ENCODE measurements at places on chromosomes 1 and 21.
A peak's percentile ranks its signal among the peaks of the same experiment; 100 is the strongest.

- DNase-seq = no peak
These were observed 45.9 kb downstream of the MORN1 start for GRCh38 chr1:2345297-2346075.

GRCh38 chr21:16587141-16587581 is 857.4 kb downstream of the USP25 start:
- peak; percentile 94 for DNase-seq

GRCh38 chr1:64856553-64856952 is 109.8 kb downstream of the JAK1 start:
- no peak for DNase-seq

DNA sequence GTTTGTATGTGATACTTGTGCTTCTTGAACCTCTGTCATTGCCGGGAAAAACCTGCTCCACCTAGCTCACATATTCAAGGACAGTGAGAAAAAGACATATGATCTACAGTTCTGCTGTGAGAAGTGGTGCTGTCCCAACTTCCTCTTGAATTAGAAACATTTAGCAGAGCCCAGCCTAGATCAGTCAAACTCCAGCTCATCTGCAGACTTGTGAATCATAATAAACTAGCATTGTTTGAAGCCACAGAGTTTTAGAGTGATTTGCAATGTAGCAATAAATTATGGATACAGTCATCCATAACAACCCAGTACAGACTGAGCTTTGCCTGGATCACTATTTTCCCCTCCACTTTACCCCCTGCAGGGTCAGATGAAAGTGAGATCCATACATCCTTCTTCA is 497.8 kb downstream of the PLA2G4A start:
- DNase-seq = no peak

- DNase-seq = peak; percentile 87
These were observed at the start of gene TMEM69 for GRCh38 chr1:45687754-45688740. Gene TMEM69 (plus strand): TSS chr1:45688181. CDS start chr1:45691069, 2,888 bp downstream.

DNA sequence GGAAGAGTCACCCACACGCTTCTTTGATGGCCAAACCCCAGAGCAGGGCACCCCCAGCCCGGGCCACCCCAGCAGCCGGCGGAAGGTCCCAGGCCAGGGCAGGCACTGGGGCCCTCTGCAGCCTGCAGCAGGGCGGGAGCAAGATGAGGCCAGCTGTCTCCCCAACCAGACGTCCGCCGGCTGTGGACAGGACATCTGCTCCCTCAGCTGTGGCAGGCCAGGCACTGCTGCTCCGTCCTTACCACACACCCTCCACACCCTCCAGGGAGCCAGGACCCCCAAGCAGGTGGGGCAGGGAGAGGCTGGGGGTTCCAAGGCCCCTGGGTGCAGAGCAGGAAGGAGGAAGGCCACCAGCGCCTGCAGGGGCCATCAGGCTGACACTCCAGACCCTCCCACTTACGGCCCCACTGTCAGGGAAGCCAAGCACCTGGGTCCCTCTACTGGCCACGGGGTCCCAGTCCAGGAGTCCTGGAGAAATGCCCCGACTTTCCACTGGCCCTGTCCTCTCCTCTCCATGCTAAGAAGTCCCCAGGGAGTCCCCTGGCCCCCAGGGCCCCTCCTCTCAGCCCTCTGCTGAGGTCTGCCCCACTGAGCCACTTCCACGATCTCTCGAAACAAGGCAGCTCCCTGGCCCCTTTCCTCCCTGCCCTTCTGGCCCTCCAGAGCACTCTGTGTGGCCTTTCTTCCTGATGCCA is 5.6 kb downstream of the WNT9A start:
- DNase-seq = no peak

GRCh38 chr1:115473986-115474565 is 136.0 kb upstream of the NGF start:
- no peak for DNase-seq

DNA sequence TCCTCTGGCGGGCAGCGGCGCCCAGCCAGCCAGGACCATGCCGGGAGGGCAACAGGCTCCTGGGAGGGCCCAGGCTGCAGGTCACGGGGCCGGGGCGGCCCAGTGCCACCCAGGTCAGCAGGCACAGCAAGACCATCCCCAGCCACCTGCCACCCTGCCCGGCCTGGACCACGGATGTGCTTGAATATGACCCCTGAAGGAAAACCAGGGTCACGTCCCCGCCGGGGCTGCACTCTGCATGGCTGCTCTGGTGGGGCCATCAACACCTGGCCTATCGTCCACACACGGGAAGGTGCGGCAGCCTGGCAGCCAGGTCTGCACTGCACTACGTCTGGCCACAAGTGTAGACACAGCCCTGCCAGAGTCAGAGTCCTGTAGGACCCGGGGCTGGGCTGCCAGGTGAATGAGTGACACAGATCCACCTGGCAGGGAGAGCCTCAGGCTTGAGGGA is 6.9 kb downstream of the WNT9A start:
- no peak for DNase-seq

- no peak for DNase-seq
These were observed 10.7 kb downstream of the RNF223 start for GRCh38 chr1:1063261-1063944.

DNA sequence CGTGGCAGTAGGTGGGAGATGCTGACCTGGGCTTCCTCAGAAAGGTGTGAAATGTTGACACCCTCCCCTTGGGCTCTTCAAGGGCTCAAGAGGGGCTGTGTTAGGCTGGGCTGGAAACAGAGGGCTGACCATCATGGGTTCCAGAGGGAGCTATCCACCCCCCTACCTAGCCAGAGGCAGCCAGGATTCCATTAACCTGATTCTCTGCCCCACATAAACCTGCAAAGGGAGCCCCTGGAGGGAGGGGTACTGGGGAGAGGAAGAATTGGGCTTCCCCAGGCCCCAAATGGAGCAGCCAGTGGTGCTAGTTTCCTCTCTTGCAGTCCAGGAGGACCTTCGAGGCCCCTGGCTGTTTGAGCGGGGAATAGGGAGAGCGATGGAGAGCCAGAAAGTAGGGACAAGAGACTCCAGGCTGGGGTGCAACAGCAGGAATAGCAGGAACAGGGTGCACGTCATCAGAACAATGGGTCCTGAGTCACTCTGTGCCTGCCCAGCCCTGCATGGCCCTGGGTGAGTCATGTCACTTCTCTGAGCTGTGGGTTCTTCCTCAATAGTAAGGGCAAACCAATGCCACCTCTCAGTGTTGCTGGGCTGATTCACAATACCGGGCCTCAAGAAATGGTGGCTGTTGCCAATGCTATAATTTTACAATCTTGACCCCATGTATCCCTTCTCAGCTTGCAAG is 121.2 kb downstream of the EPHB2 start:
- no peak for DNase-seq

DNA sequence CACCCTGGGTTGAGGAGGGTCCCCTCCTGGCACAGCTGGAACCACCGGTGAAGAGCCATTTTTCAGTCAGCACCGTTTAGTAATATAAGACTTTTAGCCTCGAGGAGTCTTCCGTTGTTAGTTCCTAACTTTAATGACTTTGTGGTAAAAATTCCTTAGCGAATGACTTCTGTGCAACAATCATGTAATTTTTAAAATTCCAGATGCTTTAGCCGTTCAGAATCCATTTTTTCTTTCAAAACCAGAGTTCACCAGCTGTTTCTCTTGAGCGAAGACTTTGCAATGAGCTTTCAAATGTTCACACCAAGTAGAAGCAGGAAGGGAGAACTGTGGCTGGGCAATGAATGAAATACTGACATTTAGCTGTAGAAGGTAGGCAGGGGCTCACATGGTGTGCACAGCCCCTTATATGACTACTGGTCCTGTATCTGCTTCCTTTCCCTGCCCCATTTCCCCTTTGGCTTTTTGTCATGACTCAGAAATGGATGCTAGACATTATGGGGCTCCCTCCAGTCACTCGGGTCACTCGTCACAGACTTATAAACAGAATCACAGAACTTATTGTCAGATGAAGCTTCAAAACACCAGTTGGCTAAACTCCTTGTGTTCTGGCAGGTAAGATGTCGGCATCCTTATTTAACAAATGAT is 4.1 kb downstream of the DISC1 start:
- no peak for DNase-seq

DNA sequence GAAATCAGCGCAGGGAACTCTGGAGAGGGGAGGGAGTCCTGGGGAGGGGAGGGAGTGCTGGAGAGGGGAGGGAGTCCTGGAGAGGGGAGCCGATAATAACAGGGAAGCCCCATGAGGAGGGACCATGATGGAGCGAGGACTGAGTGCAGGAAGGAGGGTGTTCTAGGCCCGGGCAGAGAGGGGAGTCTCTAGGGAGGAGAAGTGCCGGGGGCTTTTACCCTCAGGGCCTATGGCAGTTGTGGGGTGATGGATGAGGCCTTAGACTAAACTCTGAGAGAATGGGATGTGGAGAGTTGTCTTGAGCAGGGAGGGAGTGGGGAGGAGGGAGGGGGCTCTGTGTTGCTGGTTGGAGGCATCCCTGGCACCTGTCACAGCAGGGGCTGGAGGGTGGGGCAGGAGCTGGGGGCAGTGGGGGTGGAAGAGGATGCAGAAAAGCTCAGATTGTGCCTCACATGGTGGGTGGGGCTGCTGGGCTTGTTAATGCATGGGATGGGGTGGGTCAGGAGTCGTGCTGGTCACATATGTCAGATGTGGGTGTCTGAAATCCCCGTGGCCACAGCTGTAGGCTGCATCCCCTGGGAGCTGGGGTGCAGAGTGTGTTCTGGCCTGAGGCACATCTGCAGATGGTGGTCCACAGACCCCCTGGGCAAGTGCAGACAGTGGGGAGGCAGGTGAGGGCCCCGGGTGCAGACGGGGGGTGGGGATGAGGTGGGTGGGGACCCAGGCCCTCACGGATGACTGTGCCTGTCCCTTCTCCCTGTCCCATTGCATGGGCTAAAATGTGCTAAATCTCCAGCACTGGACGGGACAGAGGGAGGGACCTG is 88.4 kb upstream of the COL6A1 start:
- no peak for DNase-seq

- DNase-seq = no peak
These were observed 42.0 kb upstream of the FOXO6 start for GRCh38 chr1:41319106-41319755.

GRCh38 chr1:30693366-30693765 is 30.0 kb downstream of the MATN1 start:
- no peak for DNase-seq

GRCh38 chr1:223076362-223076761 is 66.7 kb downstream of the TLR5 start:
- no peak for DNase-seq

- DNase-seq = no peak
These were observed 1.6 kb upstream of the CLSTN1 start for GRCh38 chr1:9825093-9826074.

DNA sequence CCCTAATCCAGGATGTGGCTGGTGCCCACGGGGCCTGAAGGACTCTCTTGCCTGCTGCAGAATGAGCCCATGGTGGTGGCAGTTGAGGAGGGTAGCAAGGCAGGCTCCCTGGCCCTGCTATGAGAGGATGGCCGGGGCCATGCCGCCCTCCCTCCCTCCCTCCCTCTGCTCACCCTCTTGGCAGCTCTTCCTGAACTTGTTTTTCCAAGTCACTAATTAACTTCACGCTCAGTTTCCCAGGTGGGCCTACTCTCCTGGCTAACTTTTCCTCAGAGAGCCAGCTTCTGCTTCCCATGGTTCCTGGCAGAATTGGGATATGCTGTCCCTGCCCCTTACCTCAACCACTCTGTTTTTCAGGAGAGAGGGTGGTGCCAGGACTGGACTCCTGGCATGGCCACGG is 10.2 kb downstream of the KCNC4 start:
- no peak for DNase-seq

DNA sequence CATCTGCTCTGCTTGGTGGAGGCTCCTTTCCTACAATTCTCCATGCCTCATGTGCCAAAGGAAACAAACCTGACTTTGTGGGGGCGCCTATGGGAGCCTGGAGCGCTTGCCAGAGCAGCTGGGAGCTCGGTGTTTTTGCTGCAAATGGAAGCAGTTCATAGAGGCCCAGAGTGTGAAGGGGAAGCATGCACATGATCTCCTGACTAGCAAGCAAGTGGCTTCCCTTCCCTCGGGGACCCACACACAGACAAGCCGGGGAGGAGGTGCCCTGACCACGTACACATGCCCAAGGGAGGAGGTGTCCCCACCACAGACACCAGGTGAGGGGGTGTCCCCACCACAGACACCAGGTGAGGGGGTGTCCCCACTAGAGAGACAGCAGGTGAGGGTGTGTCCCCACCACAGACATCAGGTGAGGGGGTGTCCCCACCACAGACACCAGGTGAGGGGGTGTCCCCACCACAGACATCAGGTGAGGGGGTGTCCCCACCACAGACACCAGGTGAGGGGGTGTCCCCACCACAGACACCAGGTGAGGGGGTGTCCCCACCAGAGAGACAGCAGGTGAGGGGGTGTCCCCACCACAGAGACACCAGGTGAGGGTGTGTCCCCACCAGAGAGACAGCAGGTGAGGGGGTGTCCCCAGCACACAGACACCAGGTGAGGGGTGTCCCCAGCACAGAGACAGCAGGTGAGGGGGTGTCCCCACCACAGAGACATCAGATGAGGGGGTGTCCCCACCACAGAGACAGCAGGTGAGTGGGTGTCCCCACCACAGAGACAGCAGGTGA is 106.8 kb downstream of the CRYAA start:
- DNase-seq = peak; percentile 53

GRCh38 chr1:85544689-85545215 is 35.8 kb upstream of the CCN1 start:
- DNase-seq = no peak

- no peak for DNase-seq
These were observed 127.6 kb downstream of the MRPS6 start for GRCh38 chr21:34201001-34201400.

- DNase-seq = no peak
These were observed 307.0 kb upstream of the NR5A2 start for GRCh38 chr1:199720496-199720895.

GRCh38 chr1:9242338-9242969 is 7.9 kb downstream of the H6PD start:
- DNase-seq = no peak

DNA sequence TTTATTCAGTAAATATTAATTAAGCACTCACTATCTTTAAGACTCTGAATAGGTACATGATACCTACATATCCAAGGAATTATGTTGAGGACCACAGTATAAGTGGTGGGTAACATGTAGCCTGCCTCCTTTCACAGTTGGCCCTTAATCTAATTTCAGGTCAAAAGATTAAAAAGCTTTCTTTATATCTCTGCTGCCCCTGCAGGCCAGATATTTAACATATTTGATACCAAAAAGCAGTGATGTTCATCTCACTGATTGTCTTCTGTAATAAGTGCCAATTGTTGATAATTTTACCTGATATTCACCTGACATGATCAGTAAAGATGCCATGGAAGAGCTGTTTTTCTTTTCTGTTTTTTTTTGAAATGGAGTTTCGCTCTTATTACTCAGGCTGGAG is 36.5 kb downstream of the RLF start:
- DNase-seq = no peak

GRCh38 chr1:192474080-192474683 is 101.4 kb upstream of the RGS1 start:
- DNase-seq = peak; percentile 80

GRCh38 chr1:106268070-106268469 is 788.4 kb upstream of the PRMT6 start:
- DNase-seq = peak; percentile 41

DNA sequence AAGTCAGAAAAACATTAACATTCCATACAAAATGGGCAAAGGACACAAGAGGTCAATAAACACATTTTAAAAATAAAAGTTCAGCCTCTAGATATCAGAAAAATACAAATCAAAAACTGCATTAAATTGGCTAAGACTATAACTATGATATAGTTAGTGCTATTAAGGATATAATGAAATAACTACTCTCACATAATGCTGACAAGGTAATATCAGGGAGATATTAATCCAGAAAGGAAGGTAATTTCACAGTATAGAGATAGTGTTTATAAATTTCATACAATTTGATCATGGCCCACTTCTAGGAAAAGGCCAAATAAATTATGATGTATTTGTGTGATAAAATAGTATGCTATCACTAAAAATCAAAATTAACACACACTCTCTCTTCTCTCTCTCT is 61.8 kb downstream of the LBR start:
- no peak for DNase-seq

- no peak for DNase-seq
These were observed 155.7 kb downstream of the TM2D1 start for GRCh38 chr1:61569303-61569621.

Data from brain (organoid and tissue), 16 donors.